ENCODE measurements at places on chromosomes 5 and 9.

GRCh38 chr5:43193181-43193893 lies 1.3 kb downstream of the NIM1K start:
- DNase-seq, result peak; percentile 95

- no peak for DNase-seq
Observed at GRCh38 chr9:95017661-95018060, 291.2 kb downstream of the AOPEP start.

DNA sequence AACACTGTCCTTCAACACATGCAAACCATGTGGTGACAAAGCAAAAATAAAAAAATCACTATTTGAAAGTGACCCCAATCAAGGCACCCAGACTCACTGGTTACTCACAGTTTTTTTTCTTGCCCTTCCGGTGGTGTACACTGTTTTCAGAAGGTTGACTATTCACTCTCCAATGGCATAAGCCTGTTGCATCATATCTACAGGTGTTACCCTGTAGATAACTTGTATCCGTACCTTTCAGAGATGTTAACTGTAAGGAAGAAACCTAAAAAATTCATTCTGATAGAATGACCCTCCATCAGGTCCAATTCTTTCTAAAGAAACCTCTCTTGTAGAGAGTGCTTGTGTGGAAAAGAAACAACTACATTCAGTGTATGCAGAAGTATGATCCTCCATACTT lies 193.6 kb upstream of the RASA1 start:
- DNase-seq, result no peak

- DNase-seq, result no peak
Observed at GRCh38 chr5:137603891-137604290, 104.8 kb upstream of the SPOCK1 start.

DNA sequence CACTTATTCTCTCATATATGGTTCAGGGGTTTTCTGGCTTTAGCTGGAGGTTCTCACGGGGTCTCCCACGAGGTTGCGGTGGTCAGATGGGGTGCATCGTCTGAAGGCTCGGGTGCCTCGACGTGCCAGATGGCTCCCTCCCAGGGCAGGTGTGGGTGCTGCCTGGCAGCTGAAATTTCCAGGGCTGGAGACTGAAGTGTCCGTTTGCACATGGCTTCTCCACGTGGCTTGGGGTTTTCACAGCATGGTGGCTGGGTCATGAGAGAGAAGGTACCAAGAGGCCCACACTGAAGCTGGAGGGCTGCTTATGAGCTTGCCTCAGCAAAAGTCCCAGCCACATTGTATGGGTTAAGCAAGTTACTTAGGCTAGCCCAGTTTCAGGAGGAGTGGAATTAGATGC lies 218.6 kb downstream of the AGTPBP1 start:
- no peak for DNase-seq

- DNase-seq, result peak; percentile 19
Observed at GRCh38 chr9:88476491-88477271, 58.3 kb upstream of the NXNL2 start.

- DNase-seq, result peak; percentile 34
Observed at GRCh38 chr5:152349683-152350526, 55.2 kb downstream of the NMUR2 start.

DNA sequence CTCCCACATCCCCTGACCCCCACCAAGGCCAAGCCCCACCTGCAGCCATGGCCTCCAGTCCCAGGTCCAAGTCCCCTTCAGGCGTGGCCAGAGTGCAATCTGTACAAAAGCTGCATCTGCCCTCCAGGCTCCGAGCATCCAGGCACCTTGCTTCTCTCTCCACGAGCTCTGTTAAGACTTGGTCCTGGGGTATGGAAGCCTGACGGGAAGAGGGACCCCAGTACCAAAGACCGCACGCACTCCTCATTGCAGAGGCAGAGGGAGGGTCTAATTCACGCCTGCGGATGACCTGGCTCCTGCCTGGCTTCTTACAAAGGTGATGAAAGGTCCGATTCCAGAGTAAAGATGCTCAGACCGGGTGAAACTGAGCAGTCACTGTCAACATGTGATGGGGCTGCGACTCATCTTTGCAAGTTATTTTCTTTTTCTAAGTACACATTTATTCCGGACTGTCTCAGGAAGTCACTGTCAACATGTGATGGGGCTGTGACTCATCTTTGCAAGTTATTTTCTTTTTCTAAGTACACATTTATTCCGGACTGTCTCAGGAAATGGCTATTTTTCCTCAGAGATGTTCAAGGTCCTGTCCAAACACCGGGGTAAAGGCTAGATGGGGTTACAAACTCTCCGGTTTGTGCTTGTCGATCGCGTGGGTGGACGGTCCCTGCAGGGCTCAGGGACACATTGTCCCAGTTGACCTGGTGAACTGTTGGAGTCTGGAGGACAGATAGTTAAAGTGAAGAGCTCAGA lies 252.0 kb upstream of the IRX4 start:
- DNase-seq, result peak; percentile 4

- peak; percentile 79 for DNase-seq
Observed at GRCh38 chr9:15295761-15296405, 11.1 kb downstream of the TTC39B start.

DNA sequence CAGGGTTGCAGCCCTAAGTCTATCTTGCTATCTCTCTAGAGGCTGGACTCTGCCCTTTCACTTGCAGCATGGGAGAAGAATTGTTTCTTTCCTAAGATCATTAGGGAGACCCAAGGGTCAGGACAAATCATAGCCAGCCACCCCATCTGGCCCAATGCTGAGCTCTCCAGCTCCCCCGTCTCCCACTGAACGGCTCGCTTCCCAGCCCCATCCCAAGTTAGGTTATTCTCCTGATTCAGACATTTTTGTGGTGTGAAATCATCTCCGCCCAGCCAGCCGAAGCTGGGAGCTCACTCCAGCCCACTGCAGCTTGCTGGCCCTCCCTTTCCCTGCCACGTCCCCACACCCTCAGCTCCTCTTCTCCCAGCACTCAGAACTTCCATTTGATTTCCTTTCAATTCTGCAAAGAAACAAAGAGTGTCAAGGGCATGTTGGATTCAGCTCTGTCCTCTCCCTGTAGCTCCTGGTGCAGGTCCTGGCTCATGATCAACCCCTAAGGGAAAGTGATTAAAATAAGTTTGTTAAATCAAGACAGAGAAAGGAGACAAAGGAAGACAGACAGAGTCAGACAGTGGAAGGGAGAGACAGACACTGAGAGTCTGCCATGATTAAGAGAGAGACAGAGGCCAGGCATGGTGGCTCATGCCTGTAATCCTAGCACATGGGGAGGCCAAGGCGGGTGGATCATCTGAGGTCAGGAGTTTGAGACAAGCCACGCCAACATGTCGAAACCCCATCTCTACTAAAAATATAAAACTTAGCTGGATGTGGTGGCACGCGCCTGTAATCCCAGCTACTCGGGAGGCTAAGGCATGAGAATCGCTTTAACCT lies 12.6 kb upstream of the SPARC start:
- peak; percentile 98 for DNase-seq

- DNase-seq, result peak; percentile 62
Observed at GRCh38 chr5:95984287-95984938, 22.8 kb upstream of the ELL2 start.

- peak; percentile 72 for DNase-seq
Observed at GRCh38 chr5:43042176-43042625, 2.1 kb upstream of the ANXA2R start.

DNA sequence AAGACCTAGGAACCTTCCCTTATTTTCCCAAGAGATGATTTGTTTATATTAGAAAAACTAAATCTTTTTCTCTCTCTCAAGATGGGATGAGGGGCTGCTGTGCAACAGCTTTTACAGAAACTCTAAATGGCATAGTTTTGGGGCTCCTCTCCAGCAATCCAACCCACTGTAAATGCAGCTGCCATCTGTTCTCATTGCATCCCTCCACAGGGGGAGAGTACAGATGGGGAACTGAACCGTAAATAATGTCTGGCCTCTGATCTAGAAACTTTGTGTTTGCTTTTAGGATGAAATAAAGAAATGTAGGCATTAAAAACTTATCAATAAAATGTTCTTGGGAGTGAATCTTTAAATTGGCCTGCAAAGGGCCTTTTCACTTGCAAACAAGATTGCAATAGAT lies 291.4 kb downstream of the MCTP1 start:
- DNase-seq, result no peak

- DNase-seq, result peak; percentile 95
Observed at GRCh38 chr5:145362266-145362665, 472.9 kb downstream of the PRELID2 start.

GRCh38 chr5:45440466-45440865 lies 255.7 kb downstream of the HCN1 start:
- DNase-seq, result no peak

- DNase-seq, result no peak
Observed at GRCh38 chr5:81757404-81757803, 6.5 kb upstream of the SSBP2 start.

DNA sequence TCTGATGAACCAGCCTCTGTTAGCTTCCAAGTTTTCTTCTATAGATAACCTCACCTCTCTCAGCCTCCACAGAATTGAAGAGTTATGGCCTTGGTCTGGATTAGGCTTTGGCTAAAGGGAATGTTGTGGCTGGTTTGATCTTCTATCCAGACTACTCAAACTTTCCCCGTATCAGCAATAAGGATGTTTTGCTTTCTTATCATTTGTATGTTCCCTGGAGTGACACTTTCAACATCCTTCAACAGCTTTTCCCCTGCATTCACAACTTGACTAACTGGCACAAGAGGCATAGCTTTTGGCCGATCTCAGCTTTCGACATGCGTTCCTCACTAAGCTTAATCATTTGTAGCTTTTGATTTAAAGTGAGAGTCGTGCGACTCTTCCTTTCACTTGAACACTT lies 28.1 kb upstream of the GNE start:
- no peak for DNase-seq

DNA sequence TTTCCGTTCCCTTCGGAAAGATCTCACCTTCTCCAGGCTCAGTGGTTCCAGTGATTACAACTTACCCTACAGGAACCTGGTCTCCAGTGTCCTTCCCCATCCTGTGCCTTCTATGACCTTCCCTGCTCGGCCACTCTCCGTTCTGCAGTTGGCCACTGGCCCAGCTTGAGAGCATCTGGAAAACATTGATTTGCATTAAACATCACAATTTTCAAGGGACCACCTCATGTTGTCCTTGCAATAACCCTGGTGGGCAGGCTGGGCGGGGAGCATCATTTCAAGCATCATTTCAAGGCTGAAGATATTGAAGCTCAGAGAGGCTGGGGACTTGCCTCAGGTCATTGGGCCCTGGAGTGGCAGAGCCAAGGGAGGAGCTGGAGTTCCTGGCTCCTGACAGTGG lies 177.4 kb downstream of the SEC61B start:
- DNase-seq, result no peak

- peak; percentile 86 for DNase-seq
Observed at GRCh38 chr9:95506678-95507463, 9.9 kb downstream of the PTCH1 start.

DNA sequence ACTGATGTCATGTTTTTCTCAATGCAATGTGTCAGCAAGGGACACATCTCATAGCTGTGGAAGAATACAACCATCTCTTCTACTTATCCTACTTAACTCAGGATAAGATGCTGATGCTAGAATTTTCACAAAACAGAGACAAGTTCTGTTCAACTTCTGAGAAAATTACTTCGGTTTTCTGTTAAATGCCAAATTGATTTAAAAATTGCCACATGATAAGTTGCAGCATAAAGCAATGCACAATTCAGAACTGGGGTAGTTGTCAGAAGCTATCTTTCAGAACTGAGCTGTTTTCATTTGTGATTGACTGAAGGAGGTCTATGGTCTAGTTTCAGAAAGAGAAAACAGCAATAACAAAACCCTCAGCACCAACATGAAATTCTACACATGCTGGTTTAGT lies 954.8 kb upstream of the C9orf72 start:
- no peak for DNase-seq

- DNase-seq, result no peak
Observed at GRCh38 chr5:58677650-58678049, 94.8 kb downstream of the RAB3C start.

DNA sequence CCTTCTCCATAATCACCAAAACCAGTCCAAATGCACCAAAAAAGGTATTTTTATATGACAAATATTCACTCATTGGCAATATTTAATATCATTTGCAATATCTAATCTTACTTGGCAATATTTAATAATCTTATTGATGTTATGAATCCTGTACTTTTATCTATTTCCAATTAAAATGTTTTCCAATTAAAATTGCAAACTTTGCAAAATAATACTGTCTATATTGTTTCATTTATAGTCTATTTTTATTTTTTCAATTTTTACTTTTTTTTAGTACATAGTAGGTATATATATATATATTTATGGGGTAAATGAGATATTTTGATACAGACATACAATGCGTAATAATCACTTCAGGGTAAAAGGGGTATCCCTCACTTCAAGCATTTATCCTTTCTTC lies 109.9 kb downstream of the AGTPBP1 start:
- DNase-seq, result no peak

GRCh38 chr9:97773091-97773490 lies 76.0 kb upstream of the XPA start:
- DNase-seq, result no peak

- peak; percentile 39 for DNase-seq
Observed at GRCh38 chr9:136726631-136727191, 14.3 kb downstream of the DIPK1B start.

GRCh38 chr5:74034733-74035132 lies 408.7 kb downstream of the ARHGEF28 start:
- peak; percentile 85 for DNase-seq

GRCh38 chr9:14270358-14271092 lies 43.4 kb downstream of the NFIB start:
- DNase-seq, result peak; percentile 57

DNA sequence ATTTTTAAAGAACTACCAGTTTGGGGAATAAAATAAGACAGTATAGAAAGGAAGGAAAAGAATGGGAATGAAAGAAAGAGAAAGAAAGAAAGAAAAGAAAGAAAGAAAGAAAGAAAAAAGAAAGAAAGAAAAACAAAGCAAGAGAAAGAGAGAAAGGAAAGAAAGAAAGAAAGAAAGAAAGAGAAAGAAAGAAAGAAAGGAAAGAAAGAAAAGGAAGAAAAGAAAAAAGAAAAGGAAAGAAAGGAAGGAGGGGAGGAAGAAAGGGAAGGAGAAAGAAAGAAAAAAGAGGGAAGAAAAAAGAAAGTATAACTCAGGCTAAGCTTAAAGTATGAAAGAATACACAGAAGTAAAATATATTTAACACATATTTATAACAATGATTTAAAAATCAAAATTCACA lies 51.0 kb upstream of the FGF10 start:
- no peak for DNase-seq

GRCh38 chr9:116904165-116904564 lies 217.1 kb downstream of the TRIM32 start:
- DNase-seq, result no peak

GRCh38 chr9:136316896-136317676 lies 10.3 kb upstream of the GPSM1 start:
- no peak for DNase-seq

DNA sequence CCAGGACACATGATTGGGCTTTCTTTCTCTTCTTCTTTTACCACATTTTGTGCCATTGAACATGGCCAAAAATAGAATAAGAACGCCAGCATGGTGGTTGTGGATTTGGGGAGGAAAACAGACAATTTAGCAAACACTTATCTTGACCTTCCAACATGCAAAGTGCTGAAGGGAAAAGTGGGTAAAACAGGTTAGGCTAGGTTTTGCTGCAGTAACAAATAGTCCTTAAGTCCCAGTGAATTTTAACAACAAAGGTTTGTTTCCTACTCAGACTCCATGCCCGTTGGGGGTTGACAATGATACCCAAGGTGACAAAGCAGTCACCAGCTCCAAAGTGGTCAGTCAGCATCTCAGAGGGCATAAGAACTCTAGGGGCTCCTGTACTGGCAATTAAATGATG lies 43.2 kb upstream of the STC2 start:
- DNase-seq, result no peak

GRCh38 chr5:78730300-78731094 lies 81.9 kb upstream of the LHFPL2 start:
- DNase-seq, result no peak
